ENCODE measurements at places on chromosomes 6 and 20. TPM values are rescaled to one million over a fixed set of nuclear protein-coding genes. Genes with fewer than 3 reads are reported as not detected.

GRCh38 chr6:159311618-159312017 lies 142.4 kb downstream of the FNDC1 start:
- no peaks in the 10 kb centered on the region for H3K27me3 ChIP-seq
- no peak overlapping the region for H3K4me3 ChIP-seq
- no peaks in the 10 kb centered on the region for H3K4me1 ChIP-seq
- H3K27ac ChIP-seq: no peak overlapping the region
- DNase-seq: no peak

GRCh38 chr20:37265152-37265551 lies 3.5 kb upstream of the GHRH start:
- H3K27me3 ChIP-seq: peaks cover 16% of the 10 kb centered on the region
- H3K4me1 ChIP-seq: no peaks in the 10 kb centered on the region
- DNase-seq: no peak
- H3K36me3 ChIP-seq: no peaks in the 10 kb centered on the region
- H3K27ac ChIP-seq: no peak overlapping the region
- no peak overlapping the region for H3K4me3 ChIP-seq

GRCh38 chr6:35310265-35310831 lies 12.7 kb downstream of the DEF6 start:
- no peaks in the 10 kb centered on the region for H3K4me1 ChIP-seq
- DNase-seq: no peak
- no peak overlapping the region for H3K4me3 ChIP-seq

DNA sequence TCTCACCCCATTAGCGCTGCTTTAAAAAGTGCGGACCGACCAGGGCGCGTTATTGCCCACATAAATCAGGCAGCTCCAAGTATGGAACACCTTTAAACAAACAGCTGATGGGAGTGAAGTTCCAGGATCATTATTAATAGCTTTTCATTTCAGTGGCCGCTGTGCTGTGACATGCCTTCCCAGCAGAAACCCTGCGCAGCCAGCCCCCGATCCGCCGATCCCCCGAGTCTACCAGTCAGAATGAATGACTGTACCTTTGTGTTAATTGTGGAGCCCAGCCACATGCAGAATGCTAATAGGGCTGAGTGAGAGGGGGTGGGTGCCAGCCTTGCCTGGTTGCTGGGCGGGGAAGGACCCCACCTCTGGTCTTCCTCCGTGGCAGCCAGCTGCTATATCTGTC lies 21.9 kb downstream of the CDH22 start:
- H3K36me3 ChIP-seq: no peaks in the 10 kb centered on the region
- H3K4me1 ChIP-seq: no peaks in the 10 kb centered on the region
- no peak overlapping the region for H3K27ac ChIP-seq
- no peak overlapping the region for H3K4me3 ChIP-seq

DNA sequence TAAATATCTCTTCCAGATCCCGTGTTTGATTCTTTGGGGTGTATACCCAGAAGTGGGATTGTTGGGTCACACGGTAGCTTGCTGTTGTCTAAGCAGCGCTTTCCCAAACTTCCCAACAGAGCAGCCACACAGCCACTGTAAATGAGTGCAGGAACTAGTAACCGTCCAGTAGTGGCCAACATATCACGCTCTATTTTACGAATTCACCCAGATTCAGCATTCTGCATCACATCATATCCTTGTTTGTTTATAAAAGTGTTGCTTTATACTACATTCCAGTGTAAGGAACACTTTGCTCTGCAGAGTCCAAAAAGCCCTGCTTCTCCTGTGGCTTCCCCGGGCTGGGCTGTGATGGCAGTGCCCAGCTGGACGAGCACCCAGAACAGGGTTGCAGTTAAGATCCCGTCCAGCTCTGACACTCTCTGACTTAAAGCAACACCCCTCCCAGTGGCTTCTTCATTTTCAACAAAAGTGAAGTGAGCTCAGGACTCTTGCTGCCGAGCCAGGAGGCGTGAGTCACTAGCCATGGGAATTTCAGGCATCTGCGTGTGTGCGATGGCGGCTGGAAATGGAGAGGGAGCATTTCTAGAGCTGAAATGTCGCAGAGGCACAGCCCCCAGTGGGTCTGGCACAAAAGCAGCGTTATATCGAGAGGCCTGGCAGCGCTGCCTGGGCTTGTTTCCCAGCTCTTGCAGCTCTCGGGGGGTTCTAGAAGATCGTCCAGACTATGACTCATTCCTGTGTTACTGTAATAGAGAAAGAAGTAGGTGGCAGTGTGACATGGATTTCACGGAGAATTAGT lies 216.3 kb upstream of the ECI2 start:
- peak; percentile 96 for DNase-seq
- peak overlapping the region; percentile 72 for H3K27ac ChIP-seq
- no peaks in the 10 kb centered on the region for H3K27me3 ChIP-seq
- H3K4me3 ChIP-seq: peak overlapping the region; percentile 40
- H3K36me3 ChIP-seq: no peaks in the 10 kb centered on the region

DNA sequence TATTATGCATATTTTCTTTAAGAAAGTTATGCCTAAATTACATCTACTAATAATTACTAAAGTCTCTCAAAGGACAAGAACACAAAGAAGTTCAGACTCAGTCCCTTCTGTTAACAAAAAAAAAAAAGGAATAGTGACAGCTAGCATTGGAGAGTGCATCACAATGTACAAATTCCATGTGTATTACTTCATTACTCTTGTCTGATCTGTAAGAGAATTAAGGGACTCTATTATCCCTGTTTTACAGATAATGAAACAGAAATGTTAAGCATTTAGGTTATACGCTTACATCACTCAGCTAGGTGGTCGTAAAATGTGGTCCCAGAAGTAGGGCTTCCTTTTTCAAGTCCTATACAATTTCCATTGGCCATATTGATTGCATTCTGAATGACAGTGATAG lies 17.2 kb upstream of the VNN1 start:
- no peak overlapping the region for H3K4me3 ChIP-seq
- H3K4me1 ChIP-seq: peaks cover 4% of the 10 kb centered on the region
- H3K36me3 ChIP-seq: no peaks in the 10 kb centered on the region
- no peaks in the 10 kb centered on the region for H3K27me3 ChIP-seq
- H3K27ac ChIP-seq: no peak overlapping the region
- DNase-seq: peak; percentile 20

GRCh38 chr20:22394583-22394982 lies 189.8 kb downstream of the FOXA2 start:
- no peaks in the 10 kb centered on the region for H3K36me3 ChIP-seq
- no peak overlapping the region for H3K4me3 ChIP-seq
- H3K4me1 ChIP-seq: no peaks in the 10 kb centered on the region
- no peak for DNase-seq
- H3K27me3 ChIP-seq: no peaks in the 10 kb centered on the region

GRCh38 chr6:143598466-143599080 lies 79.2 kb upstream of the PHACTR2 start:
- H3K27me3 ChIP-seq: no peaks in the 10 kb centered on the region
- no peak overlapping the region for H3K4me3 ChIP-seq
- H3K36me3 ChIP-seq: no peaks in the 10 kb centered on the region
- H3K27ac ChIP-seq: no peak overlapping the region
- no peak for DNase-seq
- H3K4me1 ChIP-seq: peaks cover 12% of the 10 kb centered on the region

- no peaks in the 10 kb centered on the region for H3K4me1 ChIP-seq
- H3K4me3 ChIP-seq: no peak overlapping the region
- H3K36me3 ChIP-seq: no peaks in the 10 kb centered on the region
- H3K27me3 ChIP-seq: no peaks in the 10 kb centered on the region
- no peak for DNase-seq
- no peak overlapping the region for H3K27ac ChIP-seq
These were observed 107.4 kb downstream of the TFAP2A start for GRCh38 chr6:10307476-10307875.

Gene SLPI
- polyA plus RNA-seq: not detected

- H3K27me3 ChIP-seq: no peaks in the 10 kb centered on the region
- H3K36me3 ChIP-seq: no peaks in the 10 kb centered on the region
- no peak overlapping the region for H3K27ac ChIP-seq
- H3K4me3 ChIP-seq: no peak overlapping the region
These were observed 216.0 kb downstream of the ZFAND3 start for GRCh38 chr6:38035478-38035877.

- DNase-seq: no peak
- no peaks in the 10 kb centered on the region for H3K36me3 ChIP-seq
- no peak overlapping the region for H3K27ac ChIP-seq
- H3K4me3 ChIP-seq: no peak overlapping the region
These were observed 50.0 kb downstream of the TTI1 start for GRCh38 chr20:37983286-37983685.

Gene SLC35F1
- polyA plus RNA-seq: 0.41 TPM

DNA sequence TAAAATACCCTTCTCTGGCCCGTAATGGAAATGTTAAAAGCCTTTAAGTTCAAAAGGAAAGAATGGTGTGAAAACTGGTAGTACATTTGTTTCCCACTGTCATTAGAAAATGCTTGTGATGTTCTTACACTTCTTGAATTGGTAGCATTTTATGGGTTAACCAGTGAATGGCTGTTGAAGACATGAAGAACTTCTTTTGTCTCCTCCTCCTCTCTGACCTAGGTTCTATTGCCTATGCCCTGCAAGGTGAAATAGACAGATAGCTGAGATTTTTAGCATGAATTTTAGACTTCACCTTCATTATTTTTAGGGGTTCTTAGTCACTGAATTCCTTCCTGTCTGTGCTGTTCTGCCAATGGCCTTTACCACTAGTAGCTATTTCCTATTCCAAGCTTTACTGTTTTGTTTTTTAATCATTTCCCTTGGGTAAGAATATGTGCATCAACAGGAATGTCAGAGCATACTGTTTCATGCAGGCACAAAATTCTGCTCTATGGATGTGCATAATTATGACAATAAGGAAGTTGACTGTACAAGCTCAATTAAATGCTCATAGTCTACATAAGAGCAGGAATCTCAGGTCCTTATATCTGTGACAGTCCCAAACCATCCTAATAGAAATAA lies 4.9 kb downstream of the TNFAIP3 start:
- peak; percentile 57 for DNase-seq
- no peaks in the 10 kb centered on the region for H3K27me3 ChIP-seq
- peaks cover 13% of the 10 kb centered on the region for H3K4me1 ChIP-seq
- peaks cover 7% of the 10 kb centered on the region for H3K36me3 ChIP-seq
- no peak overlapping the region for H3K4me3 ChIP-seq

DNA sequence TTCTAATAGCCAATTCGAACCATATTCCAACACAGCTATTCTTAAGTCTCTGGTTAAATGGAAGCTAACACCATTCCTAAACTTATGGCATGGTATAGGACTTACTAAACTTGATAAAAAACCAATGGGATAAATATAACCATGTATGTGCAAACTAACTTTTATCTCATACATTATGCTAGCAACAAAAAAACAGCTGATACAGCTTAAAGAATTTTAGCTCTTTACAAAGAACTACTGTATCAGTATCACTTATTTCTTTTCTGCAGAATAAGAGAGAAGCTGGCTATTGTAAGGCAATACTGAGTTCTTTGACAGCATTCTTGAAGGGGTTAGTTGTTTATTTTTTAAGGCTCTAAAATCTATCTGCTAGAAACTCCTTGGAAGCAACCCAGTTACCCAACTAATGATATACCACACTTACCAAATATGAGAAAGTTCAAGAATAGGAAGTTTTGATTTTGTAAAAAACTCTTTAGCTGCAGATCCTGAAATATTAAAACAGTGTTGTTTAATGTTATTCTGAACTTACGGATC lies 44.9 kb downstream of the REPS1 start:
- no peaks in the 10 kb centered on the region for H3K27me3 ChIP-seq
- H3K36me3 ChIP-seq: peaks cover 2% of the 10 kb centered on the region
- peaks cover 2% of the 10 kb centered on the region for H3K4me1 ChIP-seq
- H3K4me3 ChIP-seq: no peak overlapping the region
- peak; percentile 33 for DNase-seq
